ENCODE measurements at places on chromosomes 12 and 14. TPM values are rescaled to one million over a fixed set of nuclear protein-coding genes. Genes with fewer than 3 reads are reported as not detected.

Gene AP1G2
- total RNA-seq: 11.6 TPM

Gene CTSG
- total RNA-seq: 2.5 TPM

GRCh38 chr14:22656945-22657731, 13.0 kb upstream of the OR6J1 start:
- no peak for DNase-seq

GRCh38 chr12:47610686-47611252, 95.1 kb downstream of the RPAP3 start:
- DNase-seq: no peak

GRCh38 chr14:64209444-64210131, 84.6 kb downstream of the ESR2 start:
- peak; percentile 62 for DNase-seq

GRCh38 chr12:42586268-42586667, 3.3 kb downstream of the PRICKLE1 start:
- DNase-seq: no peak

GRCh38 chr14:60343571-60344071, 94.6 kb downstream of the PPM1A start:
- no peak for DNase-seq

GRCh38 chr14:63759456-63759855, 31.6 kb upstream of the SGPP1 start:
- peak; percentile 8 for DNase-seq

GRCh38 chr12:41190338-41190737, 2.2 kb downstream of the PDZRN4 start:
- no peak for DNase-seq

DNA sequence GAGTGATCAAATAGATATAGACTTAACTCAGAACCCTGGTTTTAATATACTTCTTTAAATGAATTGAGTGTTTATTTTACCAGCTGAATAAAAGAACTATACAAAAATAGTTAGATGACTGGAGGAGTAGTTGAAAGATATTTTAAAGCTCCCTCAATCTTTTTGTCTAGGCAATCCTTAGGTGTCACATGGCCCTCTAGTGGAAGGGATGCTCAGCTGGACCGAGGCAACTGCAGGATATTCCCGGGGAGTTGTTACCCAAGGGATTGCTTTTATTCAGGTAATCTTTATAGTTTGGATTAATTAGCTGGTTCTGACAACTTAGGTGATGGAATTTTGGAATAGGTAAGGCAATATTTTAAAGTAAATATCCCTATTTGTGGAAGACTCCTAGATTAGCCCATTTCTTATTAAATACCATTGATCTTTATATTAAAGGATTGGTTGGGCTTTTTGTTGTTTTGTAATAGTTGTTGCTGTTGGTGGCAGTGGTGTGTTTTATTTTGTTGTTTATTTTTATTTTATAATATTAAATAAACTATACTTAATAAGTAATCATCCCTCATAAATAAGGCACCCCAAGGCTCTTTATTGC, 57.1 kb downstream of the ZDHHC17 start:
- DNase-seq: no peak
